ENCODE measurements at places on chromosomes 16 and 17. TPM values are rescaled to one million over a fixed set of nuclear protein-coding genes. Genes with fewer than 3 reads are reported as not detected.

DNA sequence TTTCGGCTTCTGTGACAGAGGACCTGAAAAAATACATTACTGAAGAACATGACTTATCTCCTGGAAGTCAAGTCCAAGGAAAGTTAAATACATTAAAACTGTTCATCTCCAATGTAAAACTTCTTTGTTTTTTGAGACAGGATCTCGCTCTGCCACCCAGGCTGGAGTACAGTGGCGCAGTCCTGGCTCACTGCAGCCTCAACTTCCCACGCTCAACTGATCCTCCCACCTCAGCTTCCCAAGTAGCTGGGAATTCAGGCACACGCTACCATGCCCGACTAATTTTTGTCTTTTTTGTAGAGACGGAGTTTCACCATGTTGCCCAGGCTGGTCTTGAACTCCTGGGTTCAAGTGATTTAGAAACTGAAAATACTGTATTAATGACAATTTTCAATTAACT lies 9.7 kb upstream of the TERB1 start:
- no peak for DNase-seq

DNA sequence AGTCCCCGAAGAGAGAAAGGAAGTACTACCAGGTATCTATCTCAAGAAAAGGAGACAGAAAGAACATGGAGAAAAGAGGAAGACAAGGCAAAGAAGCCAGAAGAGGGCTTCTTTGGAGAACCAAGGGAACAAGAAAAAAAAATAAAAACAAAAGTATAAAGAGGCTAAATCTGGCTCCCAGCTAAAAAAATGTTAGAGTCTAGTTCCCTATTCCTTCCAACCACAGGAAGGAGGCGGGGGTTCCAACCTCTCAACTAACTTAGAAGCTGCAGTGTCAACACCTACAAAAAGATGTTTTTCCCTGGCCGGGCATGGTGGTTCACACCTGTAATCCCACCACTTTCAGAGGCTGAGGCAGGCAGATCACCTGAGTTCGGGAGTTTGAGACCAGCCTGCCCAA lies 13.4 kb downstream of the UTP6 start:
- no peak for DNase-seq

GRCh38 chr17:17636272-17636885 lies 44.9 kb upstream of the PEMT start:
- no peak for DNase-seq

- DNase-seq = no peak
Observed at GRCh38 chr16:51167170-51167895, 16.3 kb upstream of the SALL1 start.

- DNase-seq = no peak
Observed at GRCh38 chr17:10121971-10122707, 76.3 kb downstream of the GAS7 start.

DNA sequence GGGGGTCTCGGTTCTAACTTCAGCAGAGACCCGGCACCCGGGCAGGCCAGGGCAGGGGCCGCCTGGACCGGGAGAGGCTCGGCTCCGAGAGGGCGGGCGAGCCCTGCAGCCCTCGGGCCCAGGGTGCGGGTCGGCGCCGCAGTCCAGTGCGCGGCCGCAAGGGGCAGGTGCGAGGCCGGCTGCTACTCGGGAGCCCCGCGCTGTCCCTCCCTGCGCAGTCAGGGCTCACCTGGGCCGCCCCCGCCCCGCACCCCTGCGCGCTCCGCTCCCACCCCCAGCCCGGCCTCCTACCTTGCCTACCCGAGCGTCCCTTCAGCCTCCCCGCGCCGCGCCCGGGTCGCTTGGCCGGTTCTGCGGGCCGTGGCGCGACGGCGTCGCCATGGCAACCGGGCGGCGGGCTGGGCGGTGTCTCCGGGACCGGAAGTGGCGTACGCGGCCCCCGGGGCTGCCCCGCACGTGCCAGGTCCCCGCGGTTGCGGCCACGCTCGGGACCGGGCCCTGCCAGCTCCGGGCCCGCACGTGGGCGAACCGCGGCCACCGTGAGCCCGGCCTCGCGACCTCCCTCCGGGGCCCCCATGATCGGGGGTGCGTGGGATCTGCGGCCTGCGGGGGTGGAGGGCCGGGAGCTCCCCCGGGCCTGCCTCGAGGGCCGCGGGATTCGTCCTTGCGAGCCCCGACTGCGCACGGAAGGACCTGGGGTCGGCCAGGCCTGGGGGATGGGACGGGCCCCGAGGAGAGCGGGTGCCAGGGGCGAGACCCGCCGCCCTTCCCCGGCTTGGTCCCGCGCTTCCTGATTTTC lies at the start of gene CYB561:
Gene CYB561 (minus strand): TSS at position 353 of the 799 bp plus-strand sequence. CDS start 8,759 bp downstream, outside the sequence.
- DNase-seq = peak; percentile 54

DNA sequence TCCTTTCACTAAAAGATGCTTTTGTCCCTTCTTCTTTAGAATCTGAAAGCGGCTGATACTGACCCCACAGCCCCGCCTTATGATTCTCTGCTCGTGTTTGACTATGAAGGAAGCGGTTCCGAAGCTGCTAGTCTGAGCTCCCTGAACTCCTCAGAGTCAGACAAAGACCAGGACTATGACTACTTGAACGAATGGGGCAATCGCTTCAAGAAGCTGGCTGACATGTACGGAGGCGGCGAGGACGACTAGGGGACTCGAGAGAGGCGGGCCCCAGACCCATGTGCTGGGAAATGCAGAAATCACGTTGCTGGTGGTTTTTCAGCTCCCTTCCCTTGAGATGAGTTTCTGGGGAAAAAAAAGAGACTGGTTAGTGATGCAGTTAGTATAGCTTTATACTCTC lies 10.1 kb upstream of the TANGO6 start:
- no peak for DNase-seq

PRCD gene
- total RNA-seq = not detected

NOL3 gene
- 70.9 TPM for total RNA-seq
